ENCODE measurements at places on chromosomes 5 and 9.

DNA sequence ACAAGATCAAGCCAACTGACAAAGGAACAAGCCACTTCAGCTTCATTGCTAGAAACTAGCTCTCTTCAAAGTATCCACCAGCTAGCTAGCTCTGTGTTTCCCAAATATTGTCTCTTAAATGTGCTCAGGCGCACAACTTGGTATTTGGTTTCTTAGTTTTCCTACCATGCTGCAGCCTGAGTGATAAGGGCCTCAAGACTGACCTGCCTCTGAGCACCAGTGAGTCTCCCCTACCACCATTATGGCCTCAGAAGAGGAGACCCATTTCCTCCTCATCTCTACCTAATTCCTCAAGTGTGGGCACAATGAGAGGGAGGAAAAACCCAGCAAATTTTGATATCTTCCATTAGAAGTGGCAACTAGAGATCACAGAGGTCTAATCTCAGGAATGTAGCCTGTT lies 34.6 kb upstream of the KIF2A start:
- no peak for DNase-seq

DNA sequence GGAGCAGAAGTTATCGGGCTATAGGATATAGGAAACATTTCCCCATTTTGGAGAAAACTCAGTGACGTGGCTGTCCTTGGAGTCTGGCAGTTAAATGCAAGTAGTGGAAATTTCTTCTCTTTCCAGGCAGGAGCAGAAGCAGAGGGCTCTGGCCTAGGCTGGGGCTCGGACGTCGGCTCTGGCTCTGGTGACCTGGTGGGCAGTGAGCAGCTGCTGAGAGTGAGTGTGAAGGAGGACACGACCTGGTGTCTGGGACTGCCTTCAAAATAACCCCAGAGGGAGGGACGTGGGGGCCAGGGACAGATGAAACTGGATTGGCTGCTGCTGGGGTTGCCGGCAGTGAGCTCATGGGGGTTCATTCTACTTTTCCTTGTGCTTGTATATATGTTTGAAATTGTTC lies 79.5 kb downstream of the COL15A1 start:
- DNase-seq: no peak

DNA sequence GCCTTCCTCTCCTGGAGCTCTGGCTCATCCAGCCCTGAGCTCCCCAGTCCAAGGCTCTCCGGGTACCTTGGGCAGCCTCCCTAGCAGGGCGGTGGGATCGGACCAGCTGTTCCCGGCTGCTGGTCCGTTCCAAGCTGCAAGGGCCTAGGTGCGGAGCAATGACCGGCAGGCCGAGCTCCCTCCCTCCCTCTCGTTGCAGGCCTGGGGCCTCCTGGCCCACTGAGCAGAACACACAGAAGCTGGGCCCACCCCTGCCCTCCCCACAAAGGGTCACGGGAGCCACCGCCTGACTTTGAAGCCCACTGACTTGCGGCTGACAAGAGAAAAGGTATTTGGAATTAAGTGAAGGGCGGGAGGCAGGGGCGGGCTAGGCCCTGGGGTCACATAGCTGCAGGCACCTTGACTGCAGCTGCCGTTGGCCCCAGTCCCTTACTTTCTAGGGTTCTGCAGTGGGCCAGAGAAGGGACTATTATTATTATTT lies 104.7 kb upstream of the IER5L start:
- no peak for DNase-seq

- DNase-seq: no peak
Observed at GRCh38 chr5:148090146-148090772, 26.5 kb downstream of the SPINK5 start.

DNA sequence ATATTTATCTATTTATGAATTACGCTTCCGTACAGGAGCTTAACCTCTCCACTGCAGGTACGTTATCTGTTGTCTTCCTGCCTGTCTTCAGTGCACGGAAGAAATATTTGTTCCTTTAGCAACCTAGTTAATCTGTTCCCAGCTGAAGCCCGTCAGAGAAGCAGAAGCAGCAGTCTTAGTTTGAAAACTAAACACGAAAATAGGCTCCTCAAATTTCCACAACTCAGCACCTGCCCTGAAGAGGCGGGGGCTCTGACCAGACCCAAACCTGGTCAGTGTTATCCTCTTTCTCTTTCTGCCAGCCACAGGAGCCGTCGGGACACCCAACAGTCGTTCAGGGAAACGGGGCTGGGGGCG lies 462 bp downstream of the NUDCD2 start:
- DNase-seq: no peak

Measured in renal cortex interstitium (tissue), 15 donors.